ENCODE measurements at places on chromosomes 5 and 9.

GRCh38 chr5:11452852-11453251 is 451.4 kb downstream of the CTNND2 start:
- H3K36me3 ChIP-seq = no peaks in the 10 kb centered on the region
- H3K4me1 ChIP-seq = no peaks in the 10 kb centered on the region
- H3K4me3 ChIP-seq = no peak overlapping the region
- no peaks in the 10 kb centered on the region for H3K27me3 ChIP-seq

DNA sequence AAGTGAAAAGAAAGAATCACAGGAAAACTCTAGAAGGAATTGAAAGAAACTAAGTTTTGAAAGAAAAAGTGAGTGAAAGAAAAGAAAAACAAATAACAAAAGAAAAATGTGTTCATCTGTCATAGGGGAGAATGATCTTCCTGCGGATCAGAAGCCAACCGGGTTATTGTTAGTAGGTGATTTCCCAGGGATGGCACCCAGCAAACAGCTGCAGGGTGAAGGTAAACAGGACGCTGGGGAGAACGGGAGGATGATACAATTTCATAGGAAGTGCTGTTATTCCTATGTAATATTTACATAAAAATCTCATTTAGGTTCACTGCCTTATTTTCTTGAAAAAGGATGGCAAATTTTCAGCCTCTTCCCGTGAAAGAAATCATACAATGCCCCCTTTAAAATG is 72.4 kb upstream of the LHFPL2 start:
- H3K27ac ChIP-seq = no peak overlapping the region
- DNase-seq = no peak
- H3K4me1 ChIP-seq = no peaks in the 10 kb centered on the region
- no peaks in the 10 kb centered on the region for H3K27me3 ChIP-seq
- H3K4me3 ChIP-seq = no peak overlapping the region

DNA sequence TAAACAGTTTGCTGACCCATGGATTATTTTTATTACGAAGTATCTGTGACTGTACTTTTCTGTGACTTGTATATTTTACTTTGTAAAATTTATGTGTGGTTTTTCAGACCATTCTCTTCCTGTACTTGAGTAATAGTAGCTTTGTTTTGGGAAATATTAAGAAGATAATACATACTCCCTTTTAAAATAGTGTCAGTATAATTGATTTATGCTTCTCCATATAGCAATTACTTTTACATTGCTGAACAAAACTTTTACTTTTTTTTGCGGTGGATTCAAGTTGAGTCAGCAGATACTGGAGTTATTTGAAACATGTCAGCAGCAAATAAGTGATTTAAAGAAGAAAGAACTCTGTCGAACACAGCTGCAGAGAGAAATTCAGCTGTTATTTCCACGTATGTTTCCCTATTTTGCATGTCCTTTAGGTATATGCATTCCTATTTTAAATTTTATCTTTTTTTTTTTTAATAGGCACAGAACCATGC is 28.4 kb downstream of the TENT2 start:
- no peaks in the 10 kb centered on the region for H3K4me1 ChIP-seq
- H3K4me3 ChIP-seq = no peak overlapping the region
- H3K27ac ChIP-seq = no peak overlapping the region
- no peak for DNase-seq
- H3K36me3 ChIP-seq = peaks cover 85% of the 10 kb centered on the region
- no peaks in the 10 kb centered on the region for H3K27me3 ChIP-seq

GRCh38 chr5:125564317-125564975 is 818.0 kb upstream of the ZNF608 start:
- H3K36me3 ChIP-seq = no peaks in the 10 kb centered on the region
- no peak overlapping the region for H3K27ac ChIP-seq
- no peak overlapping the region for H3K4me3 ChIP-seq
- no peaks in the 10 kb centered on the region for H3K4me1 ChIP-seq
- no peak for DNase-seq
